ENCODE measurements at places on chromosomes 4 and X.

DNA sequence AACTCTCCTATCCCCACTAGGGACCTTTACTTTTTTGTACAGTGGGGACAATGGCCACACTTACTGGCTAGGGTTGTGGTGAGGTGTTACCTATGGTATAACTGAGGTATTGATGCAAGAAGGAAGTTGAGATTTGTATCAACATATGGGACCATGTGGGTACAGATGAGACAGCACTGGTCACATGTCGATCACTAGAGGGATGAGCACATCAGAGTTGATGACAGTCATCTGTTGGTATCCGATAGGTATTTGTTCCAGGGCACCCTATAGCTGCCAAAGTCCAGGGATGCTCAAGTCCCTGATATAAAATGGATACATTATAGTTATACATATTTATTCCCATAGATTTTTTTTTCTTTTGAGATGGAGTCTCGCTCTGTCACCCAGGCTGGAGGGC, 12.6 kb upstream of the SLC10A3 start:
- DNase-seq: no peak

- DNase-seq: no peak
These were observed 132.3 kb downstream of the CBR4 start for GRCh38 chr4:168877511-168878491.

GRCh38 chr4:76108467-76109181, 34.1 kb downstream of the ART3 start:
- peak; percentile 14 for DNase-seq

- no peak for DNase-seq
These were observed 5.1 kb downstream of the GJB1 start for GRCh38 chrX:71228063-71228642.

DNA sequence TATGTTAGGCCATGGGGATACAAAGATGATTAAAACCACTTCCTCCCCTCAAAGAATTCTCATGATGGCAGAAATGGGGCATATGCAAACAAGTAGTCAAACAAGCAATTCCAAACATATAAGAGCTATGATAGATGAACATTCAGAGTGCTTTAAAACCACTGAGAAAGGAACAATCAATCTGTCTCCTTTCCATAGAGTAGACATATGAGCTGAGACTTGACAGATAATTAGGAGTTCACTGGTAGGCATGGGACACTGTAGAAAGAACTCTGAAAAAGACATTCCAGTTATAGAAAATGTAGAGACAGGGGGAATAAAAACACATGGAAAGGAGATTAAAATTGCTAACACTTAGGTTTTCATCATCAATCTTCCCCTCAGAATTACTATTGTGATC, 372.8 kb downstream of the KLHL4 start:
- DNase-seq: no peak

- DNase-seq: no peak
These were observed 80.4 kb downstream of the MTMR1 start for GRCh38 chrX:150773634-150774033.

GRCh38 chr4:87567191-87567590, 38.0 kb upstream of the SPARCL1 start:
- no peak for DNase-seq

- no peak for DNase-seq
These were observed 520 bp upstream of the SRP72 start for GRCh38 chr4:56466910-56467283.

DNA sequence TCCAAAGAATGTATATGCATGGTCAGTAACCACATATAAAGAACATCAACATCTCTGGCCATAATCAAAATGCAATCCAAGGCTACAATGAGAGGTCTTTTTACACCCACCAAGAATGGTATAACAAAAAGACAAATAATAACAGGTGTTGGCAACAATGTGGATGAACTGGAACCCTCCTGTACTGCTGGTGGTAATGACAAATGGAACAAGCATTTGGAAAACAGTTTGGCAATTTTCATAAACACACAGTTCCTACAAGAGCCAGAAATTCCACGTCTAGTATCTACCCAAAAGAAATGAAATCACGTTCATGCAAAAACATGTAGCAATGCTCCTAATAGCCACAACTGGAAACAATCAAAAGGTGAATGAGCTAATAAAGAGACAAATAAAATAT, 11.7 kb downstream of the UGT2B4 start:
- DNase-seq: no peak

DNA sequence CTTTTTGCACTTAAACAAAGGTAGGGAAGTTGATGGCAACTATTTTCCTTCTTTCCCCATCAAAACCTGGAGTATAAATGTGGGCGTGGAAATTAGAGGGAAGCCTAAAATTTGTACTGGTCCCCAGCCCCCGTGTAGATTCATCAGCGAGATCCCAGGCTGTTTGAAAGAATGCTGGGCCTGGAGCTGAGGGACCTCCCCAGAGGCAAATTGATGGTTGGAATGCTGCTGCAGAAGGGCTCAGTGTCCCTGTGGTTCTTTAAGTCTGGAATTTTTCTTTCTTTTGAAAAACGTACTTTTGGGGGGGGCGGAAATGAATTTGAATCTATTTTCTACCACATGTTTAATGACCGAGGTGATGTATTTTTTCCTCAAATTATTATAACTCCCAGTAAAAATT, 197.2 kb downstream of the CBR4 start:
- DNase-seq: no peak

DNA sequence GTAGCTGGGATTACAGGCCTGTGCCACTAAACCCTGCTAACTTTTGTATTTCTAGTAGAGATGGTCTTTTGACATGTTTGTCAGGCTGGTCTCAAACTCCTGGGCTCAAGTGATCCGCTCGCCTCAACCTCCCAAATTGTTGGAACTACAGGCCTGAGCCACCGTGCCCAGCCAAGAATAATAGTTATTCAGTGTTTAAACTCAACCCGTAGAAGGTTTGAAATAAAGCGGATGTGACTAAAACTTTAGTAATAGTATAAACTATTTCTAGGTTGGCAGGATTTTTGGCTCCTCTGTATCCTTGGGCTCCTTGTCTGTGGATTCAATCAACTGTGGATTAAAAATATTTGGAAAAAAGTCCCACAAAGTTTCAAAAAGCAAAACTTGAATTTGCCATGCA, 37.8 kb downstream of the PCDH10 start:
- no peak for DNase-seq

DNA sequence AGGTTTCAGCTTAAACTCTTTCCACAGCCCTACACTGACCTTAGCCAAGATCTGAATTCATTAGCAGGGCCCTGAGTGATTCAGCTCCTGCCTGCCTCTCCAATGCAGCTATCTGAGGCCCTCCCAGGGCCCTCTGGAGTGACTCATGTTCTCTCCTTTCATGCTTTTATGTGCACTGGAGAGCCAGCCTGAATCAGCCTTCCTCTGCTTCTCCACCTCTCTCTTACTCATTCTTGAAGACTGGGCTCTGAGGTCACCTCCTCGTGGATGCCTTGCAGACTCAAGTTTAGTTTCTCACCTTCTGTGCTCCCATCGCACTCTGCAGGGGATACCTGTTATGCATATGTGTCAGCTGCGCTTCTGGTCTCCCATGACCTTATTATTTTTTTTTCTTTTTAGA, 3.1 kb upstream of the OCIAD2 start:
- DNase-seq: no peak

DNA sequence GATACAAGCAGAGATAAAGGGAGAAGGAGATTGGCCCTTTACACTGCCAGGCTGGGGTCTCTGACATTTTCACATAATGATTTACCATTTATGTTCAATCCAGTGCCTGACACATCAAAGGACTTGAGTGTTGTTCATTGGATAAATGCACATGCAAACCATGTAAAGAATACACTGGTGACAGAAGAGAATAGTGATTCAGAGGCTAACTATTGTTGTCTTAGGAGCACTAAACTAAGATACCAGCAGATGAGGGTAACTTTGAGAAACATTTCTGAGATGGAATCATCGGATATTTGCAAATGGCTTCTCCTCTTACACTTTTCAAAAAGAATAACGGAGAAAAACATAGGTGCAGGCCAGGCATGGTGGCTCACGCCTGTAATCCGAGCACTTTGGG, 67.3 kb upstream of the HHIP start:
- DNase-seq: no peak

DNA sequence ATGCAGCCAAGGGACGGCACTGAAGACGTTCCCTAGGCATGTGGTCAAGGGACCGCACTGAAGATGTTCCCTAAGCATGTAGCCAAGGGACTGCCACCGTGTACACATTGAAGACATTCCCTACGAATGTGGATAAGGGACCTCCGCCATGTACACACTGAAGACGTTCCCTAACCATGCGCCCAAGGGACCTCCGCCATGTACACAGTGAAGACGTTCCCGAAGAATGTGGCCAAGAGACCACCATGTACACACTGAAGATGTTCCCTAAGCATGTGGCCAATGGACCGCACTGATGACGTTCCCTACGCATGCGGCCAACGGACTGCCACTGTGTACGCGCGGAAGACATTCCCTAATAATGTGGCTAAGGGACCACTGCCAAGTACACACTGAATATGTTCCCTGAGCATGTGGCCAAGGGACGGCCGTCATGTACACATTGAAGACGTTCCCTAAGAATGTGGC, 48.4 kb downstream of the DHRSX start:
- no peak for DNase-seq

DNA sequence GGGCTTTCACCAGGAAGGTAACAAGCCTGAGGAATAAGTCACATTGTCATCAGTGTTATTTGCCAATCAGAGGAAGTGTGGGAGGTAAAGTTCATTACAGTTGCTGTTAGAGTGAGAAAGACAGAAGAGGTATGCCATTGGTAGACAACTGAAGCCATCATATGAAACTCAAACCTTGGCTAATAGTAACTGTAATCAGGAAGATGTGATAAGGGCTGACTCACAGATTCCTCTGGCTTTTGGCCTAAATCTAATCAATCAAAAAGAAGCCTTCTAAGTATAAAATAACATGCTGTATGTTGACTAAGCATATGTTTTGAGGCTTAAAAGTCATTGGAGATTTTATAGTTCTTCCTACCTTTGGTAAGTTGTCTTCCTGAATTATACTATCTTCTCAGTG, 242.8 kb downstream of the PCDH7 start:
- DNase-seq: no peak

DNA sequence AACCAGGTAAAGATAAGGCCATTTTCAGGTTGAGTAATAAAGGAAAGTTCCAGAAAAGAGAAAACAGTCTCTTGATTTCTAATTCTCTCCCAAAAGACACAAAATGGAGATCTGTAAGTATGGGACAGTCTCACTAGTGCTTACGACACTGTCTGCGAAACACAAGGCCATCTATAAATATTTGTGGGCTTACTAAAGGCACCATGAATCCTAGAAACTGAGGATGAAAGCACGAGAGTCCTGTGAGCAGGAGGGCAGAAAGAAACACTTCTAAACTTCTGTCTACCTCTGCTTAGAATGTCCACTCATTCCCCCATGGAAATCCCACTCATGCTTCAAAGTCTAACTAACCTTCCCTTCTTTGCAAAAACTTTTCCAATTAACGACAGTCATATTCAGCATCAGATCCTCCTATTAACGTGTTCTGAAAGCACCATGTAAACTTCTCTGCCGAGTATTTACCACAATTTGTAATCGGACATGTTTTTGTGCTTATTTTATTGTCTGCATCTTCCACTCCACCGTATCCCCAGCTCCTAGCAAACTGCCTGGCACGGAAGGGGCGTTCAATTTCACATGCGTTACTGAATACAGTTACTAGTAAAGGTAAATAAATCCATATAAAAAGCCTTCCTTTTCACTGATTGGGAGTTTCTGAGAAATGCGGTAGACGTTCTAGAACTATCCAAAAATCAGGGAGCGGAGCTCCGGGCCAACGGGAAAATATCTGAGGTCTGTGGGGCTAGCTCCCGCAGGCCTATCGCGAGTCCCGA, 665 bp downstream of the PSMD10 start:
- no peak for DNase-seq

DNA sequence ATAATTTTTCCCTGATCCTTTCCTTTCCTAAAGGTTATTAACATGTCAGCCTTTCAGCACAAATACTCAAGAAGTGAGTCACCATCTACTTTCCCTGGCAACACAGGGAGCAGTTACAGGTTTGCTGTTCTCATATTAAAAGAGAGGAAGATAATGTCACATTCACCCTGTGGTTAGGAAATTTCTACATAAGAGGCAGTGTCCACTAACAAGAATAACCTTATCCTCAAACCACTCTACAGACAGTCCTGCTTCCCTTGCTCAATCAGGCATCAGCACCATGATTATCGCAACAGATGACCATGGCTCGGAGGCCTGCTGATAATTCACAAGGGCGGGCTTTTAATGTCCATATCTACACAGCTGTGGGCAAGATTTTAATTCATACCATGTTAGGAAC, 30.9 kb downstream of the RNF150 start:
- no peak for DNase-seq

- DNase-seq: no peak
These were observed 9.2 kb downstream of the VSIG4 start for GRCh38 chrX:66030505-66031317.

DNA sequence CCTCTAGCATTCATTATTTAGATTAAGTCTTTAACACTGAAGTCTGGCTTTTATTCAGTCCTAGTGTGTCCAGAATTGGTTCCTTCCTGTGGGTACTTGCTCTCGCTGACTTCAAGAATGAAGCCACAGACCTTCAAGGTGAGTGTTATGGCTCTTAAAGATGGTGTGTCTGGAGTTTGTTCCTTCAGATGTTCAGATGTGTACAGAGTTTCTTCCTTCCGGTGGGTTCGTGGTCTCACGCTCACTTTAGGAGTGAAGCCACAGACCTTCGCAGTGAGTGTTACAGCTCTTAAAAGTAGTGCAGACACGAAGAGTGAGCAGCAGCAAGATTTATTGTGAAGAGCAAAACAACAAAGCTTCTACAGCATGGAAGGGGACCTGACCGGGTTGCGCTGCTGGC, 860.6 kb downstream of the STIM2 start:
- no peak for DNase-seq

DNA sequence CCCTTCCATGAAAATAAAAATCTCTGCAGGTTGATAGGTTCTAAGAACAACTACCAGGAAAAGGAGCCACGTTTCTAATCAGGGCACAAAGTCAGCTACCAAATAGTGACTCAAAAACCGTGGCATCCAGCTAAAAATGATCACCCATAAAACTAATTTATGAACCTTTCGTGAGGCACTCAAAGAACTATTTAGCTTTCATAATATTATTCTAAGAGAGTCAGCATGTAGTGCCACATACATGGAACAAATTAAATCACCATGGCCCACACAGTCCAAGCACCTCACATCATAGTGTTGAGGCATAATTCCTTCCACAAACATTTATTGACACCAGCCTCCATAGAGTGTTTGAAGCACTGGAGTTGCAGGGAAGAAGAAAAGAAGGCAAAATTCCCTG, 252.0 kb upstream of the PPARGC1A start:
- no peak for DNase-seq

DNA sequence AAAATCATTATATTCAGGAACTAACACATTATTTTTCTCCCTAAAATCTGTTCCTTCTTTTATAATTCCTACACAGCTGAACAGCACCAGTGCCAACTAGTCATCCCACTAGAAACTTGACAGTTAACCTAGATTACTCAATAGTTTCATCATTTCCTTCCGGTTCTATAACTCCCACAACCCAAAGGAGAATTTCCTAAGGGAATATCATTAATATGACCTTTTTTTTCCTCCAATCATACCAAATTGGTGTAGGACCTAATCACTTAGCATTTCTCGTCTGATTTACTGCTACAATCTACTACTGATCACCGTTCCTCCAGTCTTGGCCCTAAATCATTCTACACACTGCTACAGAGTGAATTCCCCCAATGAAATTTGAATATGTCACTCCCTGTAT, 45.9 kb downstream of the WDFY3 start:
- no peak for DNase-seq

GRCh38 chrX:114162068-114162735, 421.7 kb upstream of the HTR2C start:
- DNase-seq: no peak

Measured in SHP77 (cell line).